ENCODE measurements at places on chromosomes 4 and X.

DNA sequence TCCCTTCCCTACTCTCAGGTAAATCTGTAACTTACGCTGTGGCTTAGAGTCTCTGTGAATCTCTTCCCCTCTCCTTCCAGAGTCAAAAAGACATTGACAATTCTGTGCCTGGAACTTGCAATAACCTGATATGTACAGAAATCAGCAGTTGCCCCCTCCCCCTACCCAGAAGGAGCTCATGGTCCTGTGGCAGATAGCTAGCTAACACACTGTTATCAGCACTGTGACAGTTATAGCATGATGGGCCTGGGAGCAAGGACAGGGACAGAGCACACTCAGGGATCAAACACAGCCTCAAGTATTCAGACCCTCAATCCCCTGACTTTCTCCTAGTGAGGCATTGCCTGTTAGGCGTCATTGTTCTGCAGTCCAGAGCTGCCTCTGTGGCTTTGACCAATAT lies 18.7 kb upstream of the MAGEA10 start:
- no peak for DNase-seq

GRCh38 chr4:137609718-137610430 lies 77.6 kb upstream of the PCDH18 start:
- no peak for DNase-seq

GRCh38 chr4:16580514-16580913 lies 317.9 kb downstream of the LDB2 start:
- no peak for DNase-seq

- no peak for DNase-seq
Observed at GRCh38 chr4:158714937-158715336, 8.3 kb downstream of the PPID start.

GRCh38 chrX:39414290-39414854 lies 613.1 kb downstream of the MID1IP1 start:
- no peak for DNase-seq

DNA sequence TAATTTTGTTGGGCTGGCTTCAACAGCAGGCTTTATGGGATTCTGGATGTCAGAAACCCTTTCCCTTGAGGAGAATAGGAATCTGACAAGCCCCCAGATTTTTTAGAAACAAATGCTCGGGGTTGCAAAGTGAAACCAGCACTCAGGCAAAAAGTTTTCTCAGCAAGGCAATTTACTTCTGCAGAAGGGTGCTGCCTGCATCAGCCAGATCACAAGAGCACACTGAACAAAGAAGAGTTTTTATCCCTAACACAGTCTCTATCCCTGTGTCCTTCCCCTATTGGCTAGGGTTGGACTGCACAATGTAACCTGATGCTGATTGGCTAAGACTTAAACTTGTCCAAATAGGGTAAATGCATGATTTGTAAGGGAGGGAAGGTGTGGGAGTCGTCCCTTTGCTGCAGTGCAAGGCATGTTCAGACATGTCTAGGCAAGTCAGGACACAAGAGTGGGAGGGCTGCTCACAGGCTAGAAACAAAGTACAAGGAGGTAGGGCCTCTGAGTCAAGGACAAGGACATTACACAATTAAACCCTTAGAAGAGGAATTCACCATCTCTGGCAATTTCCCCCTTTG lies 175.8 kb downstream of the CCNG2 start:
- no peak for DNase-seq

DNA sequence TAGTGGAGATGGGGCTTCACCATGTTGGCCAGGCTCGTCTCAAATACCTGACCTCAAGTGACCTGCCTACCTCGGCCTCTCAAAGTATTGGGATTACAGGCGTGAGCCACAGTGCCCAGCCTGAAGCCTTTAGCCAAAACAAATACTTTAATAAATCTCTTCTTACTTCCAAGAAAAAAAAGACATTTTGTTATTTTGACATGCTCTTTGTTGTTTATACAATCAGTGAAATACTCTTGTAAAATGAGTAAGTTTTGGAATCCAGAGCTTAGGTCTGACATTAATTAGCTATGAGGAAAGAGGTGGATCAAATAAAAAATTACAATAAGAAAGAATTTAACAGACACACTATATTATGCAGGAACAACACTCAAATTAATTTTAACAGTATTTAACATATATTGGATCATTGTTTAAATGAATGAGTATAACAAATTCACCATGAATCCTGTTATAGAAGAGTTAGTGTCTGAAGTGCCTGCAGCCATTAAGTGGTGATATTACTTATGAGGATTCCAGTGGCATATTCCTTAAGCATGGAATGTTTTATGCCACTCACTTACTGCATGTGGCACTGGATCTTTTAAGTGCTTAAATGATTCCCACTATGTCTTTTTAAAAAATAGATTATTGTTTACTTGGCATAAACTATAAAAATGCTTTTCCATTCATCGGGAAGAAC lies 260.1 kb upstream of the GIMD1 start:
- DNase-seq: no peak

- no peak for DNase-seq
Observed at GRCh38 chr4:185849664-185850550, 37.9 kb upstream of the SORBS2 start.

GRCh38 chrX:50372966-50373365 lies 97.7 kb downstream of the DGKK start:
- DNase-seq: no peak

- no peak for DNase-seq
Observed at GRCh38 chr4:7584098-7584497, 149.4 kb upstream of the PSAPL1 start.

All from activated CD4-positive, alpha-beta T cell treated with anti-CD3 and anti-CD28 coated beads for 1 hour (primary cell).